Erythroblast (primary cell): ENCODE measurements at places on chromosomes 16 and 17.

DNA sequence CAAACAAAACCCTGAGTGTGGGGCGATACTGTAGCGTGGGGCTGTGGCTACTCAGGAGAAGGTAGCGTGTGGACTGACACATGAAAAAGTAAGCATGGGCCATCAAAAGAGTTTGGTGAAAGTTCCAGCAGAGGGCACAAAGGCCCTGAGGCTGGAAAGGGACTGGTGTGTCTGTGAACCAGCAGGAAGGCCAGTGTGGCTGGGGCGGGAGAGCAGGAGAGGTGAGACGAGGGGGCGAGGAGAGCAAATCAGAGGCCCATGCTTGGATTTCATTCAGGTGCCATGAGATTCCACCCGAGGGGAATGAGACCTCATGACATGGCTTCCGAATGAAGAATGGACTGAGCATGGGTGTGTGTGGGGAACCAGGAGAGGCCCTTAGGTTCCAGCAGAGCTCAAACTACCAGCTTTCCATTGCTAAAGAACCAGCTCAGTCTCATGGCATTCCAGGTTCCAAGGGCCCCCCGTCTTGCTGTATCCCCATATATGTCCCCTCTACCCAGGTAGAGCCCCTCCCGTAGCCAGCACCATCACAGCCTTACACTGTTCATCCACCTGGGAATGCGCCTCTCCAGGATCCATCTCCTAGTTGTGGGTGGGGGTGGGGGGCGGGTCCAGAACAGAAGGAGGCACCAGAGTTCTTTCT, 31.1 kb downstream of the TRPV2 start:
- DNase-seq: no peak

DNA sequence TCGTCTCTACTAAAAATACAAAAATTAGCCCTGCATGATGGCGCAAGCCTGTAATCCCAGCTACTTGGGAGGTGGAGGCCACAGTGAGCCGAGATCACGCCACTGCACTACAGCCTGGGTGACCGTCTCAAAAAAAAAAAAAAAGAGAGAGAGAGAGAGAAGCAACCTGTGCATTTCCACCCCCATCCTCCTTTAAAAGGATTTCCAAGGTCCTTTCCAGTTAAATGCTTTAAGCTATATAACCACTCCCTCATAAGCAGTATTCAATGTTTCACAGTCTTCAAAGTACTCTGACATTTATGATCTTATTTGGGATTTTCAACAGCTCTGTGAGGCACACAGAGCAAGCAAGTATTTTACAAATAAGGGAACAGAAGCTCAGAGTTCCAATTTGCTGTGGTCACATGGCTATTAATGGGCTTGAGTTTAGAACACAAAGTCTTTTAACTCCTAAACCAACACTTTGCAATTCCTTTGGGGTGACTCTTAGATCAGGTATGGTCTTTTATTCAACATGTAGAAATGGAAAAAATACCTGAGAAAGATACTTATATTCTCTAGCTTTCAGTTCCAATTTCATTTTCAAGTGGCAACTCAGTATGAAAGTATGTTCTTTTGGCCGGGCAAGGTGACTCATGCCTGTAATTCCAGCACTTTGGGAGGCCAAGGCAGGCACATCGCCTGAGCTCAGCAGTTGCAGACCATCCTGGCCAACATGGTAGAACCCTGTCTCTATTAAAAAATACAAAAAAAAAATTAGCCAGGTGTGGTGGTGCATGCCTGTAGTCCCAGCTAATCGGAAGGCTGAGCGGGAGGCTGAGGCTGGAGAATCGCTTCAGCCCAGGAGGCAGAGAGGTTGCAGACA, 31.3 kb downstream of the SPOP start:
- DNase-seq: no peak

GRCh38 chr17:45129426-45129939, 2.8 kb downstream of the PLCD3 start:
- DNase-seq: no peak

GRCh38 chr16:19919142-19919541, 34.5 kb upstream of the GPRC5B start:
- DNase-seq: no peak

DNA sequence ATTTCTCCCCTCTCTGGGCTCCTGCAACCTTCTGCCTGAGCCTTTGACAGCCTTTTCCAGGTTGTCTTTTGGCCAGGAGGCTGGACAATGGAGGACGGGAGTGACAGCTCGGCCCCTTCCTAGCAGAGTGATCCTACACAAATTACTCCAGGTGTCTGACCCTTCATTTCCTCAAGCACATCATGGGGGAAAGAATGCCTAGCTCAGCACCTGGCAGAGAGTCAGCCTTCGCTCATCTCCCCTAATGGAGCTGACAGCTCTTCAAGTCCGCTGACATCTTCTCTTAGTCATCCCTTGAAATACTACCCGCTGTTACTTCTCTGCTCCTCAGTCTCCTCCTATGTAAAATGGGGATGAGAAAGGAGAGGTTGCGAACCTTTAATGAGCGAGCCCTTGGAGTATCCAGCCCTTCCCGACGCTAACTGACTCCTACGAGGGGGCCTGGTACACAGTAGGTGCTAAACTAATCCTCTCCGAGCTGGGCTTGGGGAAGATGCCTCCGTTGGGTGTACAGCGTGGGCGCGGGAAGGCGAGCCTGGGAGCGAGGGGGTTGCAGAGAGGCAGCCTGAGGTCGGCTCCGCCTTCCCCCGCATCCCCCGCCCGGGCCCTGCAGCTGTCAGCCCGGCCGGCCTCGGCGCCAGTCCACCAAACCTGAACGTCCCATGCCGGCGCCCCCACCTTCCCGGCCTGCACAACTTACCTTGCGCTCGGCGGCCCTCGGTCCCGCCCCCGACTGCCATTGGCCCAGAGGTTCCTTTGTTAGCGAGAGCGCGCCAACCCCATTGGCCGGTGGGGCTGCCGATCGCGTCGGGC, 480 bp upstream of the MPRIP start:
- DNase-seq: peak; percentile 98

DNA sequence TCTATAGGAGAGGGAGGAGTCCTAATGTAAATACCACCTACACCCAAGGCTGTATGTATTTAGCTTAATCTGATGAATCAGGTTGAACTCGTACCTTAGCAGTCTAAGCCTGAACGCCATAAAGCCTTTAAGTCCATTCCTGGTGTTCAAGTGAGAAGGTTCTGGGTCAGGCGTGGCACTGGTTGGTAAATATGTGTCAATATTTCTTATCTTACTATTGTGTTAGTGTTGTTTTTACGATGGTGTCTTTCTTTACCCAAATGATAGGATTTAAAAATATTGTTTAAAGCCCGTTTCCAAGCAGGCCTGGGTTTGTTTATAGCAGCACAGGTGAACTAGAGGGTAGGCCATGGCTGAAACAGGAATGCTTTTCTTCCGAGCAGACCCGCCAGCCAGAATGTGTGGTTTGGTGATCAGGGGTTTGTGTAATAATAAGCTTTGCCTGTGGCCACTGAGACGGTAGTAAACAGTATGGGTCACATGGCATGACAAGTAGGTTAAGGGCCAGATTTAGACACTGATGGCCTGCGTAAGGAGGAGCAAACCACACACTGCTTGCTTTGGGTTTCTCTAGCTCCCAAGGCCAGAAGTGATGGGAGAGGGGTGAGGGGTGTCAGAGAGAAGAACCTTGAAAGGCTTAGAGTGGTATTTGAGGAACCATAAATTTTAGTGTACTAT, 3.3 kb downstream of the TMEM94 start:
- DNase-seq: no peak
